Breast epithelium (tissue), 4 donors: ENCODE measurements at places on chromosomes 7 and 10. TPM values are rescaled to one million over a fixed set of nuclear protein-coding genes. Genes with fewer than 3 reads are reported as not detected.

Gene MGAM2
- 2.3 TPM for total RNA-seq

Gene MALRD1
- total RNA-seq = 0.96 TPM

Gene CDK6
- total RNA-seq = 26.2 TPM

DNA sequence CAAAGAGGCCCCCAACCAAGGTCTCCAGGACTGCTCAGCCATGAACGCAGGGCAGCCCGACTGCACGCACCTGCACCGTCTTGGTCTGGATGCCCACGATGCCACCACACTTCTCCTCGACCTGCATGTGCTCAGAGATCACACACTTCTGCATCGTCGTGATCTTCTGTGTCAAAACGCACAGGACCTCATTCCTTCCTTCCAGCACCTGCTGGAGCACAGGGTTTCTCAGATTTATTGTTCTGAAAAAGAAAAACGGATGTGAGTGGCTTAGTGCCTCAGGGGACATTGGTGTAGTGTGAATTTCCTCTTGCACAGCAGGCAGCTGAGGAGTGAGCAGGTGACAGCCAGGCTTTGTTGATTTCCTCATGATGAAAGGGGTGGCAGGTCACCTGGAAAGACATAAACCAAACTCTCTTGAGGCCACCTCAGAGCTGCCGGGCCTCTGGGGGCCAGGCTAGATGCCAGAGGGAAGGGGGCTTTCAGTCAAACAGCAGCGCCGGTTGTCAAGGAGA, 38.2 kb downstream of the GSDME start:
- no peak overlapping the region for H3K27ac ChIP-seq
- no peak overlapping the region for H3K4me3 ChIP-seq
- no peak for DNase-seq

- DNase-seq = no peak
- H3K4me3 ChIP-seq = no peak overlapping the region
- no peaks in the 10 kb centered on the region for H3K36me3 ChIP-seq
- H3K27me3 ChIP-seq = no peaks in the 10 kb centered on the region
- no peaks in the 10 kb centered on the region for H3K4me1 ChIP-seq
These were observed 751.8 kb upstream of the IGFBP3 start for GRCh38 chr7:46672861-46673260.

DNA sequence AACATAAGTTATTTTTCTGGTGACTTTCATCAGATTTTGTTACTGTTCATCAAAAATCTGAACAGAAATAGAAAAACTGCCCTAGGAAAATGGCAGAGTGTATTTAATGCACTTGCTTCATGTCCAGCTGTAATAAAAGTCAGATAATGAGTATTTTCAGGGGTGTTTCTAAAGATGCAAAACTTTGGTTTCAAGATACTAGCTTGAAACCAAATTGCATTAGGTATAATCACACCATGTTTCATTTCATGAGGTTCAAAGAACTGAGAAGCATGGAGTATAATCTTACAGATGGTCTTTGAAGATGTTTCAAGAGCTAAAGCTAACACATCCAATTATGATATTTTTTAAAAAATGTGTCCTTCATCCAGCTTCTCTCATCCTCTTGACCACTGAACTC, 128.9 kb downstream of the NRCAM start:
- no peak for DNase-seq
- no peak overlapping the region for H3K27ac ChIP-seq
- no peaks in the 10 kb centered on the region for H3K27me3 ChIP-seq
- H3K4me3 ChIP-seq = no peak overlapping the region
- H3K36me3 ChIP-seq = no peaks in the 10 kb centered on the region

DNA sequence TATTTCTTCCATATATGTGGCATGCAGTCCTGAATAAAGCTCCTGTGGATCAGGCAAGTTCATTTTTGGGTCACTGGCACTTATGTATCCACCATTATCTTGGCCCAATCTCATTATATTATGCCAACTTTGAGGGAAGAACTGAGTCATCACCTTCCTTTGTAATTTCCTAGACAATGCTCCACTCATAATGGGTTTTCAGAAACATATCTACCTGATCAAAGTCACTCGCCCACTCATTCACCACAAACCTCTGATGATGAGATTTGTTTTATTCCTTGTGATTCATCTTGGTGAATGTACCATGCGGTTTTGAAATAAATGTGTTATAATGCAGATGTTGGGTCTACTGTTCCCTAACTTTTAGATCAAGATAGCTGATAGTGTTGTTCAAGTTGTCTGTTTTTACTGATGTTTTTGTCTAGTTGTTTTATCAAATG, 525.8 kb downstream of the KIF20B start:
- no peak for DNase-seq
- H3K27me3 ChIP-seq = no peaks in the 10 kb centered on the region
- H3K27ac ChIP-seq = no peak overlapping the region
- no peak overlapping the region for H3K4me3 ChIP-seq

DNA sequence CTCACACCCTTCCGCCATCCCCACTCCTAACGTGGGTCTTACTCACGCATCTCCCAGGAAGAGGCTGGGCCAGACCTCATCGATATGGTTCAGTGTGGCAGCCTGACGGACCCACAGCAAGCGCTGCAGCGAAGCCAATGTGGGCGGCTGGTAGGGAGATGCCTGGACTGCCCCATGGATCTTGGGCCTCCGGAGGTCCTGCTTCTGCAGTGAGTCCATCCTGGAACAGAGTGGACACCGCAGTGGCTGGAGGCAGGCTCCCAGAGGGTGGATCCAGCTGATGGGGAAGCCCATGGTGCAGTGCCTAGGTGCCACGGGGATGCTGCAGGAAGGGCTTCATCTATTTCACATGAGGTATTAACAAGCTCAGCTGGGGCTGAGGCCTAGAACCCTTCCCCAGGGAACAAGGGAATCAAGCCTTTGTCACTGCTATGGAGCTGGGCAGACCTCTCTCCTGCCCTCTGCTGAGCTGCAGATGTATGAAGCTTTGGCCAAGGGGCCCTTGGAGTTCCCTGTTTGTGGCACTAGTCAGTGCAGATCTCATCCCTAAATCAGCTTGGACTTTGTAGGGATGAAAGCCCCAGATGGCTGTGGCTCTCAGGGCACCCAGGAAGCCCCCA, 13.7 kb upstream of the SAMD8 start:
- H3K4me3 ChIP-seq = no peak overlapping the region
- no peaks in the 10 kb centered on the region for H3K36me3 ChIP-seq
- DNase-seq = no peak

GRCh38 chr7:20206104-20206896, 10.9 kb downstream of the MACC1 start:
- H3K4me3 ChIP-seq = no peak overlapping the region
- H3K4me1 ChIP-seq = no peaks in the 10 kb centered on the region
- no peaks in the 10 kb centered on the region for H3K36me3 ChIP-seq
- DNase-seq = no peak
- no peaks in the 10 kb centered on the region for H3K27me3 ChIP-seq

DNA sequence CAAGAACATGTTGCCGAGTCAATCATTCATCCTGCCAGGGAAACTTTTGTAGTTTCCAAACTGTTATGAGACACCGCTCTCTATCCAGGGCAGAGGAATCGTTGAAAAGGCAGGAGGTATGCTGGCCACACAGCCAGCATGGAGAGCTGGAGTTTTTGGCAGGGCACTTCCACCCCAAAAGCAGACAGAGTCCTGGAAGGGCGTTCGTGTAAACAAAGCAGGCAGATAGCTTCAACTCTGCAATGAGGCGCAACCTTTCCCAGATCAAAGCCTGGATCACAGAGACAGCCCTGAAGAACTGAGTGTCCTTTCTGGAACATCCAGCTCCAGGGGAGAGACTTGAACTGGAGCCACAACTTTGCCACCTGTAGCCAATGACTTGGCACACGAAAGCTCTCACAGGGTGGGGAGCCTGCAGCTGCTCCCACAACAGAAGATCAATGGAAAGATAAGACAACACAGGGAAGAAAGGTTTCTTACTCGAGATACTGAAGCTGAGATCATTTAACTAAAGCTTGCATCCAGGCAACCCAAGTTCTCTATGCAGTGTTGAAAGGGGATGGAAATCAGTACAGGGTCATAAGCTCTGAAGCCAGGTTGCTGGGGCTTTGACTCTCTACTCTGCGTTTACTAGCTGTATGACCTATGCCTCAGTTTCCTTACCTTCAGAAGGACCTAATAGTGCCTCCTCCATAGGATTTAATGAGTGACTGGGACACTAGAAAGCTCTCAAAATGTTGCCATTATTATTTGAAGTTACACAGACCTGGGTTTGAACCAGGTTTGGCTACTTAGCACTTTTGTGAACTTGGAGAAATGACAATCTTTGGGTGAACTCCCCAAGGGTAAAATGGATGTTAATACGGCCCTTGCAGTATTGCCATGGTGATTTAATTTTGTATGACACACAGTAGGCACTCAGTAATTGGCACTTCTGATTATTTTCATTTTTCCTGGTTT, 434.8 kb upstream of the NPVF start:
- no peaks in the 10 kb centered on the region for H3K4me1 ChIP-seq
- no peak for DNase-seq
- H3K27ac ChIP-seq = peak overlapping the region; percentile 21
- no peak overlapping the region for H3K4me3 ChIP-seq
- H3K36me3 ChIP-seq = no peaks in the 10 kb centered on the region
- H3K27me3 ChIP-seq = no peaks in the 10 kb centered on the region

GRCh38 chr7:94701555-94701973, 45.6 kb upstream of the SGCE start:
- no peak for DNase-seq
- no peaks in the 10 kb centered on the region for H3K4me1 ChIP-seq
- no peak overlapping the region for H3K4me3 ChIP-seq
- no peaks in the 10 kb centered on the region for H3K27me3 ChIP-seq

DNA sequence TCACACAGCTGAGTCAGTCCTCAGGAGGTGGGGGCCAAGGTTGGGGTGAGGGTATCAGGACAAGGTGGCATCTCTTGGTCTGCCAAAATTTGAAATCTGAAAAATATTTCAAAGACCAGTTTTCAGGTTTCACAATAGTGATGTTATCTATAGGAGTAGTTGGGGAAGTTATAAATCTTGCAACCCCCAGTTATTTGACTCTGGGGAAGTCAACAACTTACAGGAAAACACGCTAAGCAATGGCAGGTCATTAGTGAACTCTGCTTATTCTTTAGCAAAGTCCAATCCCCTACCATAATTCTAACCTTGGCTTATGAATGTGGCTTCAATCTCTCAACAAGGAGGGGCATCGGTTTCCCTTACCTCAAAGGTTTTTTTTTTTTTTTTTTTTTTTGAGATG, 94.9 kb downstream of the MARCHF5 start:
- no peak overlapping the region for H3K27ac ChIP-seq
- H3K27me3 ChIP-seq = no peaks in the 10 kb centered on the region
- no peak overlapping the region for H3K4me3 ChIP-seq
- H3K4me1 ChIP-seq = no peaks in the 10 kb centered on the region

GRCh38 chr10:72738486-72738885, 46.5 kb downstream of the MCU start:
- H3K27me3 ChIP-seq = no peaks in the 10 kb centered on the region
- H3K4me3 ChIP-seq = no peak overlapping the region
- H3K4me1 ChIP-seq = no peaks in the 10 kb centered on the region
- no peak overlapping the region for H3K27ac ChIP-seq

GRCh38 chr10:72424561-72424960, 69.8 kb upstream of the DNAJB12 start:
- H3K4me1 ChIP-seq = no peaks in the 10 kb centered on the region
- no peak overlapping the region for H3K27ac ChIP-seq
- no peaks in the 10 kb centered on the region for H3K36me3 ChIP-seq
- no peak overlapping the region for H3K4me3 ChIP-seq

DNA sequence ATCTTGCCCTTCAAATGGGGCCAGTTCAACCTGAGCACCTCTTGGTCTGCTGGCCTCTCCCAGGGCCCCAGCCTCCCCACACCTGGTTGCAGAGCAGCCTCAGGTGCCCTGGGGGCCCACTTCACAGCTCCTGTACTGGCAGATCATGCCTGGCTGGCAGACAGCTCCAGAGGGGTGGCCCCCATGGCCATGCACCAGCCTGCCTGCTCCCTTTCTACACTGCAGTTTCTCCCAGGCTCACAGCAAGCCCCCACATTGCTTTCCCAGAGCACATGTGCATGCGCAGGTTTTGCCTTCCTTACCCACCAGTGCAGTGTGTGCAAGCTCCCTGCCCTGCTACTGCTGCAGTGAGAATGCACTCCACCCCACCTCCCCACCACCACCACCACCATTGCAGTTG, 9.8 kb upstream of the MIOS start:
- no peaks in the 10 kb centered on the region for H3K4me1 ChIP-seq
- H3K27me3 ChIP-seq = no peaks in the 10 kb centered on the region
- H3K4me3 ChIP-seq = no peak overlapping the region
- DNase-seq = no peak

DNA sequence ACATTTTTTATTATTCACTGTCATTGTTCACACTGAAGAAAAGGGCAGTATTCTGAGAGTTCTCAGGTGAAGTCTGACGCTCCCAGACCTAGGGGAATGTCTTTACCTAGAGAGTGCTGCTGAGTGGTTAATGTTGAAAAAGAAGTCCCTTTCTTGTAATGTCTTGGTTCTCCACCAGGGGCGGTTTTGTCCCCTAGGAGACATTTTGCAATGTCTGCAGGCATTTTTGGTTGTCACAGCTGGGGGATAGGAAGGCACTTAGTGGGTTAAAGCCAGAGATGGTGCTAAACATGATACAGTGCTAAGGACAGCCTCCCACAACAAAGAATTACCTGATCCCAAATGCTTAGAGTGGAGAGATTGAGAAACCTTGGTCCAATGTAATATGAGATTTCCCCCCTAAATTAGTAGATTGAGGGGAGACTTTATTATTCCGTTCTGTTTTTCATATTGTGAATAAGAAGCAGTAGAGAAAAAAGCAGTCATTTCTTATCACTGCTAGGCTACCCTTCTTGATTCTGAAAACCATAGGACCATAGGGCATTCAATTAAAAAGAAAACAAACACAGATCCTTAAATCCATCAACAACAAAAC, 13.1 kb downstream of the UMAD1 start:
- no peak overlapping the region for H3K27ac ChIP-seq
- no peaks in the 10 kb centered on the region for H3K36me3 ChIP-seq
- no peaks in the 10 kb centered on the region for H3K27me3 ChIP-seq
- H3K4me3 ChIP-seq = no peak overlapping the region
- no peak for DNase-seq

- H3K27ac ChIP-seq = no peak overlapping the region
- no peaks in the 10 kb centered on the region for H3K27me3 ChIP-seq
- peaks cover 7% of the 10 kb centered on the region for H3K4me1 ChIP-seq
- DNase-seq = peak; percentile 45
- H3K36me3 ChIP-seq = no peaks in the 10 kb centered on the region
These were observed 160.8 kb downstream of the CREB5 start for GRCh38 chr7:28573059-28573553.

- H3K4me3 ChIP-seq = no peak overlapping the region
- H3K36me3 ChIP-seq = no peaks in the 10 kb centered on the region
- no peak for DNase-seq
These were observed 311.8 kb upstream of the IMMP2L start for GRCh38 chr7:111873963-111874690.

- no peaks in the 10 kb centered on the region for H3K27me3 ChIP-seq
- no peak overlapping the region for H3K4me3 ChIP-seq
- H3K4me1 ChIP-seq = peaks cover 8% of the 10 kb centered on the region
- no peaks in the 10 kb centered on the region for H3K36me3 ChIP-seq
These were observed 67.3 kb downstream of the AFAP1L2 start for GRCh38 chr10:114336823-114337509.

- H3K27me3 ChIP-seq = no peaks in the 10 kb centered on the region
- H3K27ac ChIP-seq = peak overlapping the region; percentile 60
- no peak overlapping the region for H3K4me3 ChIP-seq
- DNase-seq = no peak
- H3K4me1 ChIP-seq = peaks cover 3% of the 10 kb centered on the region
These were observed 20.0 kb downstream of the GNA12 start for GRCh38 chr7:2824026-2824677.
